ENCODE measurements at places on chromosomes 16 and 17.

DNA sequence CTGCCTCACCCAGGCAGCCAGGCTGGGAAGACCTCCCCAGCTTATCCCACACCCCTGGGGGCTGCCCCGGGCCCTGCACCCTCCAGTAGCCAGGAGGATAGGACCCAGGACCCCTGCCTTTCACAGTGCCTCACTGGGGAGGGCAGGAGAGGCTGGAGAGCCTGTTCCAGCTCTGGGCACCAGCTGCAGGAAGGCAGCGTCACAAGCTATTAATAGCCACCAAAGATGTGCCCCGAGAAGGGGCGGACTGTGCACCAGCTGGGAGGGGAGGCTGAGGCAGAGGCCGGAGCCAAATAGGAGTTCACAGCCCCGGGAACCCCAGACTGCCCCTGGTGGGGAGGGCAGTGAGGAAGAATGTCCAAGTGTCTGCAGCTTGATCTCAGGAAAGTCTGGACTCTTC is 8.8 kb downstream of the SBK1 start:
- DNase-seq: no peak

GRCh38 chr17:55814377-55814776 is 63.5 kb downstream of the PCTP start:
- peak; percentile 13 for DNase-seq

GRCh38 chr17:66715076-66715675 is 119.7 kb upstream of the CACNG5 start:
- DNase-seq: no peak

GRCh38 chr16:54462151-54462651 is 175.6 kb upstream of the IRX3 start:
- peak; percentile 80 for DNase-seq
